ENCODE measurements at places on chromosomes 5 and 9. TPM values are rescaled to one million over a fixed set of nuclear protein-coding genes. Genes with fewer than 3 reads are reported as not detected.

- no peak overlapping the region for H3K4me3 ChIP-seq
- H3K27me3 ChIP-seq: no peaks in the 10 kb centered on the region
- no peak for DNase-seq
- no peaks in the 10 kb centered on the region for H3K36me3 ChIP-seq
These were observed 34.2 kb downstream of the ASS1 start for GRCh38 chr9:130478736-130479575.

DNA sequence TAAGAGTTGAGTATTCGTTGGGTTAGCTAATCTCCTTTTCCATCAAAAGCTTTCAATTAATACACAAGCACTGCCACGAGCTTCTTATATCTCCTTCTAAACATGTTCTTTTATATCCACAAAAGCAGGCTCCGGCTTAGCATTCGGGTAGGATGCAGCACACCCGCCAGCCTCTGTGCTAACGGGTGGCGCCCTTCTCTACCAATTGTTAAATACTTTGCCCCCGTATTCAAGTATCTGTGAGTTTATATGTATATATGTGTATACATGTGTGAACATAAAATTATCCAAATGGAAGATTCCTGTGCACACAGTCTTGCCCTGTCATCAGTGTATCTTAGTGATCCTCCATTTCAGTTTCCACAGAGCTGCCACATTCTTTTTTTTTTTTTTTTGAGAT, 27.8 kb downstream of the BNIP1 start:
- no peak for DNase-seq
- no peak overlapping the region for H3K4me3 ChIP-seq
- no peak overlapping the region for H3K27ac ChIP-seq
- no peaks in the 10 kb centered on the region for H3K27me3 ChIP-seq

GRCh38 chr5:177189965-177190364, 56.4 kb downstream of the NSD1 start:
- H3K4me1 ChIP-seq: no peaks in the 10 kb centered on the region
- H3K4me3 ChIP-seq: no peak overlapping the region
- H3K27me3 ChIP-seq: no peaks in the 10 kb centered on the region
- no peak overlapping the region for H3K27ac ChIP-seq
- no peak for DNase-seq

DNA sequence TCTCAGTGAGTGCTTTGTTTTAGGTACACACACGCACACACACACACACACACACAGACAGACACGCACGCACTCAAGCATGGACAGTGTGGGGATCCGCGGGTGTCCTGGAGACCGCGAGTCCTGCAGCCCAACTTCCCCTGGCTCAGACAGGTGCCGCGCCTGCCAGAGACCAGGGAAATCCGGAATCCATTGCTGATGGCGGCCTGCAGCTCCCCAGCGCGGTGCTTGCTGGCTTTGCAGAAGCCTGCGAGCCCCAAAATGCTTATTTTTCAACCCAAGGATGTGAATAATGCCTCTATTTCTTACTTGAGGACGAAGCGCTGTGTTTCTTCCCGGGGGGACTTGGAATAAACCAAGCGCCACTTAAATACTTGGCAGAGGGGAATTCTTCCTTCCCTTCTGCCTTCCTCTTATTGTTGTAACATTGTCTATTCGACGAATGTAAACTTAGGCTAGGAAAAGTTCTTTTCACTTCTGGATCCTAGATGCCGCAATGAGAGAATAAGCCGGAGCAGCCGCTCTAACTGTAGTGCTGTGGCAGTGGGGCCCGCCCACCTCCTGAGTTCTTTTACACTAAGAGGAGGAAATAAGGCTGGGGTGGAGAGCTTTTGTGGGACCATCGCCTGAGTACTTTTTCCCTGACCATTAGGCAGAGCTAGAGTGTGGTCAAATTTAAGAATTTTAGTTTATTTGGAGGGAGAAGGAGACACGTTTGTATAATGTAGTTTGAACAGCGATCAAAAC, 802 bp downstream of the ITGA2 start:
- H3K36me3 ChIP-seq: no peaks in the 10 kb centered on the region
- DNase-seq: peak; percentile 29

- no peaks in the 10 kb centered on the region for H3K4me1 ChIP-seq
- H3K27me3 ChIP-seq: no peaks in the 10 kb centered on the region
- no peak overlapping the region for H3K4me3 ChIP-seq
- no peaks in the 10 kb centered on the region for H3K36me3 ChIP-seq
- H3K27ac ChIP-seq: no peak overlapping the region
These were observed 26.4 kb downstream of the ANXA6 start for GRCh38 chr5:151130922-151131891.

DNA sequence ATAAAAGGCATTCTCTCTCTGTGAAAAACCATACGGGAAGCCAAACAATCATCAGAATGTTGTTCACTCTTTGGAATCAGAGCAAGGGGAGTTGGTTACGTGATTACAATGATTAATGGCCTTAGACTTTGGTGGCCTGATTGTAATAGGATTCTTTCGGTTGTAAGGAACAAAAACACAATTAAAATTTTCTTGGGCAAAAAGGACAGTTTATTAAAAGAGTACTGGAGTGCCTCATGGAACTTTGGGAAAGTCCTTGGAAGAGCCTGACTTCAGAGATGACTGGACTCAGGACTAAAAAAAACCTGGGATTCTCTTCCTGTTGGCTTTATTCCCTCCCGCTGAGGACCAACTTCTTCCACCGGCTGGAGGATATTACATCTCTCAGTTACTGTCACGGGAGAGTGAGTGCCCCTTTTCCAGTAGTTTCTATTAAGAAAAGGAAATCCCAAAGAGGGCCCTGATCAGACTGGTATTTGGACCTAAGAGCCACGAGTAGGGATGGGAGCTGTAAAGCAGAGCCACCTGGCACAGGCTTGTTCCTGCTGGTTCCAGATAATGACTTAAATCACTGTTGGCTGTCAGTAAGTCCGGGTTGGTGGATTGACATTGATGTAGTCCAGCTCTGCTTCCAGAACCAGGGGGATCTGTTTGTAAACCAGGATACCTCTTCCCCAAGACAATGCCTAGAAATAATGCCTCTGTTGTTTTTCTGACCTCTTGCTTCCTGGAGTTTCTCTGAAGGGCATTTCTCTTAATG, 53.9 kb downstream of the CFAP95 start:
- H3K36me3 ChIP-seq: no peaks in the 10 kb centered on the region
- no peak overlapping the region for H3K4me3 ChIP-seq
- H3K27me3 ChIP-seq: no peaks in the 10 kb centered on the region
- H3K4me1 ChIP-seq: peaks cover 2% of the 10 kb centered on the region
- no peak overlapping the region for H3K27ac ChIP-seq

- peaks cover 30% of the 10 kb centered on the region for H3K4me1 ChIP-seq
- no peaks in the 10 kb centered on the region for H3K27me3 ChIP-seq
- no peak overlapping the region for H3K4me3 ChIP-seq
- H3K36me3 ChIP-seq: no peaks in the 10 kb centered on the region
These were observed 82.9 kb downstream of the RXRA start for GRCh38 chr9:134408939-134409737.

DNA sequence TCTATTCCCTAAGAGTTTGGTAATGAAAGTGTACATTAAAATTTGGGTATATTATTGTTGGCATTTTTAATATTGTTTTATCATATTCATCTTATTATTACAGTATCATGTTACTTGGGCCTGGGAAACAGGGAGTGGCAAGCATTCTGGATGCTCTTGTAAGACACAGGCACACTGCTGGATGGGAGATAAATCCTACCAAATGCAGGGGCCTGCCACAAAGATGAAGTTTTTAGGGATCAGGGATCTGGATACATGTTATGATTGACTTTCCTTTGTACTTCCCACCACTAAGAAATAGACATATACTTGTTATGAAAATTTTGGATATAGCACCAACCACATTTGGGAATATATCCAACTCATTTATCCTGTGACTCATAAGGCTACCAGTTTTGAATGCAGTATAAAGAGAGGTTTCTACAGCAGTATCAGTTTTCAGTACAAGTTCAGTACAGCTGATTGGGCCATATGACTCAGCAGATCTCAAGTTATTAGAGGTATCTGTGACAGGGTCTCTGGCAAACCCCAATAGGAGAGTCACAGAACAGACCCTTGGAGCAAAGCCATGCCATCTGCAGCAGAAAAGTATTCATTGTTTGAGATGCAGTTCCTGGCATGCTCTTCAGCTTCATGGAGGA, 360.1 kb downstream of the DMAC1 start:
- H3K27me3 ChIP-seq: no peaks in the 10 kb centered on the region
- no peaks in the 10 kb centered on the region for H3K4me1 ChIP-seq
- no peak for DNase-seq
- no peaks in the 10 kb centered on the region for H3K36me3 ChIP-seq
- no peak overlapping the region for H3K27ac ChIP-seq

DNA sequence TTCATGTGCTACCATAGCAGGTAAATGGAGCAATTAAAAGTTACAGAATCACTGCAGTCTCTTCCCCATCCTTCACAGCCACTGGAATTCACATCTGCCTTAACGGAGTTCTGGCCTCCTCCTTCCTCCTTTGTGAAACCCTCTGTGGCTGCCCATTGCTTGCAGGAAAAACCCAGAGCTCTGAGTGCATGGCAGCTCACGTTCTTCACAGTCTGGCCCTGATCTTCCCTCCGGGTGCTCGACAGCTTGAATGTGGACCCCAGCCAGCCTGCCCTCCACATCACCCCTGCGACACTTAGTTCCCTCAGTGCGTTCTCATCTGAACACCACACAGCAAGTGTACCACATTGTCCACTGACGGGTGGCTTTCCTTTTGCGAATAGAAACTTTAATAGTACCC, 63.2 kb upstream of the RUFY1 start:
- H3K4me3 ChIP-seq: no peak overlapping the region
- no peaks in the 10 kb centered on the region for H3K36me3 ChIP-seq
- no peak for DNase-seq
- H3K4me1 ChIP-seq: no peaks in the 10 kb centered on the region
- H3K27me3 ChIP-seq: no peaks in the 10 kb centered on the region

- no peaks in the 10 kb centered on the region for H3K36me3 ChIP-seq
These were observed 95.5 kb downstream of the TMEM161B start for GRCh38 chr5:88172847-88173758.

GRCh38 chr5:34609951-34610441, 46.1 kb upstream of the RAI14 start:
- H3K36me3 ChIP-seq: no peaks in the 10 kb centered on the region
- H3K4me1 ChIP-seq: no peaks in the 10 kb centered on the region
- H3K4me3 ChIP-seq: no peak overlapping the region
- no peak for DNase-seq
- H3K27ac ChIP-seq: no peak overlapping the region
- H3K27me3 ChIP-seq: no peaks in the 10 kb centered on the region

GRCh38 chr5:157004893-157005551, 42.0 kb upstream of the TIMD4 start:
- no peak overlapping the region for H3K4me3 ChIP-seq
- no peak for DNase-seq
- H3K4me1 ChIP-seq: no peaks in the 10 kb centered on the region
- no peaks in the 10 kb centered on the region for H3K27me3 ChIP-seq
- no peaks in the 10 kb centered on the region for H3K36me3 ChIP-seq

DNA sequence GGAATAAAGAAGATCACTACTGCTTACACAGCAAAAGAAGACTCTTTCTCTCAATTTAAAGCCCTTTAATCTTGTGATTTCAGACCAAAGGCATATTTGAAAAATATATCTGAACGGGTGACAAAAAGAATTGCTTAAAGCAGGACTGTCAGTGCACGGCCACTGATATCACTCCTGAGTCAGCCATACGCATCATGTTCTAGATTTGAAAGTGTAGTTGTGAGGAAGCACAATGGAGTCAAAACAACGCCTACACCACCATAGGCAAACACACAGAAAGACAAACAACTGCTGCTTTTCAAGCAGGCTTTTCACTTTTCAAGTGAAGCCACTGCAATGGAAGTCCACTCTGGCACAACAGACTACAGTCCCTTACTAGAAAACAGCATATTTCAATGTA, 141.7 kb downstream of the AUH start:
- no peaks in the 10 kb centered on the region for H3K36me3 ChIP-seq
- H3K27ac ChIP-seq: no peak overlapping the region
- H3K4me1 ChIP-seq: no peaks in the 10 kb centered on the region
- no peak for DNase-seq

DNA sequence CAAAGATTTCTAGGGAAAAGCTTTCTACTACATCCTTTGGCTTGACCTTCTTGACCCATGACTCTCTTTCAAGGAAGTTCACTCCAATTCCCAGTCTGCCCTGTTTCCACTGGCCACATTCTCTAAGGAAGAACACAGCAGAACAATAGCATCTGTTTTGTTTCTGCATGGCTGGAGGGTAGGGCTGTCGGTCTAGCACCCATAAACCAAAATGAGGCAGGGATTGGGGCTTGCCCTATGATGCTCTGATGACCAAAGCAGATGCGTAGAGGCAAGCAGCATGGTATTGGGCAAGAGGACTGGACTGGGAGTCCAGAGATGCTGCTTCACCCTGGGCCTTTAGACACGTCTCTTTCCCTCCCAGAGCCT, 24.1 kb downstream of the GOLGA2 start:
- H3K4me3 ChIP-seq: no peak overlapping the region
- no peak overlapping the region for H3K27ac ChIP-seq
- DNase-seq: no peak
- H3K4me1 ChIP-seq: no peaks in the 10 kb centered on the region
- no peaks in the 10 kb centered on the region for H3K27me3 ChIP-seq
- H3K36me3 ChIP-seq: no peaks in the 10 kb centered on the region

DNA sequence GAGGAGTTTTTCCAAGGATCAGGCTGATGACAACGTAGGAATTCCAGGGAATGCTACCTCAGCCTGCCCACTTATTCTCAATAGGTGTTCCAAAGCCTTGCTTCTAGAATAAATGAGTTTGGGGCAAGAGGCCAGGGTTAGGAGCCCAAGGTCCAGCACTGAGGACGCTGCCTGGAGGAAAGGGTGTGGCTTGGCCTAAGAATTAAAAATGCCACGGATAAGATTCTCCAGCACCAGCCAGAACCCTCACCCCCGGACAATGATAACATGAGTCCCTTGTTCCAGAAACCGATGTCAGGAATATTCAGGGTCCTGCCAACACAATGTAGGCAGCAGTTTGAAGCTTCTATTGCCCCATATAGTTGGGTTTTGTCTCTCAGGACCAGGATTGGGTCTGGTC, 7.6 kb downstream of the SPRY4 start:
- H3K27me3 ChIP-seq: no peaks in the 10 kb centered on the region
- no peaks in the 10 kb centered on the region for H3K36me3 ChIP-seq
- no peaks in the 10 kb centered on the region for H3K4me1 ChIP-seq
- H3K4me3 ChIP-seq: no peak overlapping the region
- no peak overlapping the region for H3K27ac ChIP-seq

DNA sequence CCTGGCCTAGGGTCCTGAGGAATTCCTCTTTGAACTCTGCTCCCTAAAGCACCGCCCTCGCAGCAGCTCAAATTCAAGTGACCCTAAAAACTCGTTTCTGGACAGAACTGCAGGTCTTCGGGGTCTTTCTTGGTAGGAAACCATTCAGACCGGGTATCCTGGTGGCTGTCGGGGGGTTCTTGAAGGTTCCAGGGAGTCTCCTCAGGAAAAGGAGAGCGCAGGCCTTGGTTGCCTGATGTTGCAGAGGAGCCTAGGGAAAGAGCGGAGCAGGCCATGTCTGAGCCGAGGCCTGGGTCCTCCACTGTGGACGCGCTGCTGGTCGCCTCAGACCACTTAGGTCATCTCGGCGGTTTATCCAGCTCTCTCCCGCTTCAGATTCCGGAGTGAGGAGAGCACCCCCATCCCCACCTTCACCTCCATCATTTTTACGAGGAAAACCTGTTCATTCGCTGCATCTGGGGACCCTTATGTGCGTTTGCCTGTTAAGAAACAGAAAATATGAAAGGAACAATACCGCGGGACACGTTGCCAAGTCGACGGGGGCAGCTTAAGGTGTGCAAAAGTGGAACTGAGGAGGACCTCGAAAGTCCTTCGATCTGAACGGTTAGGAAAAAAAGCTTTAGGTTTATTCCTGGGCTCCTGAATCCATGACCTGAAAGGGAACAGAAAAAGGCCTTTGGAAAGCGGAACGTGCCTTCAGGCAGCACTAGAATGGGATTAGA, 299.4 kb downstream of the PARP8 start:
- no peak overlapping the region for H3K27ac ChIP-seq
- no peak for DNase-seq
- H3K4me3 ChIP-seq: no peak overlapping the region
- H3K36me3 ChIP-seq: no peaks in the 10 kb centered on the region
- H3K27me3 ChIP-seq: no peaks in the 10 kb centered on the region

Gene BRINP1
- not detected for total RNA-seq

Gene MLANA
- not detected for total RNA-seq

Gene FAM240B
- not detected for total RNA-seq
